ENCODE measurements at places on chromosomes 11 and 22.

DNA sequence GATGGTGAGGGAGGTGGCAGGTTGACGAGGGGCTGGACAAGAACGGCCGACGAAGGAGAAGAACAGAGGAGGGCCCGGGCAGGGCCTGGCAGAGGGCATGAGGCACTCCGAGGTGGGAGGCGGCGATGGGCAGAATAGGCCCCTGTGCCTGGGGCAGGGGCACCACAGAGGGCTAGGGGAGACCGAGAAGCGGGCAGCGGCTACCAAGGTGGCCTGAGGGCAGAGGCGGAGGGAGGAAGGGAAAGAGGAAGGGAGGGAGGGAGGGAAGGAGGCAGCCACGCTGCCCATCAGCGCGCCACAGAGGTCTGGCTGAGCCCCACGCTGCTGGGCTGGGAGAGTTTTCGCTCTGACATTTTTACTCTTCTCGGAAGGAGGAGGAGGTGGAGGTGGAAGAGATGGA lies 11.3 kb downstream of the LSP1 start:
- DNase-seq: no peak

DNA sequence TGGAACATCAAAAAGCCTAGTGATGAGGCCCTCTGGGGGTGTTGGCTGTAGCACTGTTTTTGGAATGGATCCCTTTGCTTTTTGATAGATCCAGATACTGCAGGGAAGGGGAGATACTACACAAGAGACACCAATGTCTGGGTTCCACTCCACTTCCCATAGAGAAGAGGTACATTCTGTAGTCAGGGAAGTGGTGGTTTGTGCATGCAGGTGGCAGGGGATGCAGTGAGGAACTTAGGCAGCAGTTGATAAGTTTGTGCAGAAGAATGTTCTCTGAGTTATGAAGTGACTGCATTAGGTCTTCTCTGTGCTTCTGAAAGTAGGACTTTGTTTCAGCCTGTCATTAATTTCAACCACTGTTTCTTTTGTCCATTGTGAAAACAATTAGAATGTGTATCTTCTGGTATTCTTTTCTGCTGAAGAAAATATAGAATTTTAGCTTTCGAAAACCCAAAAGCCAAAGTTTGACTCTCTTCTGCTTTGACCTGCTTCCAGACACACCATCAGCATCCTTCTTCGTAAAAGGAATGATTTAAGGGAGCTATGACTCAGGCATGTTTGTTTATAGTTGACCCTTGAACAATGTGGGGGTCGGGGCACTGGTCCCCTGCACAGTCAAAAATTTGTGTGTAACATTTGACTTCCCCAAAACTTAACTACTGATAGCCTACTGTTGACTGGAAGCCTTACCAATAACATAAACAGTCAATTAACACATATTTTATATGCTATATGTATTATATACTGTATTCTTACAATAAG lies 25.6 kb downstream of the PANX1 start:
- no peak for DNase-seq

DNA sequence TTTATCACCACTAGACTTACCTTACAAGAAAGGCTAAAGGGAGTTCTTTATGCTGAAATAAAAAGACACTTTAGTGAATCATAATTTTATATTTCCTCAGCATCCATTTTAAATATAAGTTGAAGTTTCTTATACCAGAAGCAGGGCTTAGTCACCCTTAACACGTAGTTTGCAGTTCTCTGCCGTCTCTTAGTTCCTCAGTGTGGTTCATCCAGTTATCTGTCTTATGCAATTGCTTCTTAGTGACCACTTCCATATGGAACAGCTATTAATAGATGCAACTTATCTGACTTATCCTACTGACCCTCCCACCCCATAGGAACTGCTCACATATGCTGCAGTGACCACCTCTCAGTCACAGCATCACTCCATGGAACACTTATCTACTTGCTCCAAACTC lies 11.7 kb upstream of the SLC36A4 start:
- no peak for DNase-seq

- DNase-seq: no peak
Measured at GRCh38 chr11:33321422-33321821, 64.2 kb downstream of the HIPK3 start.

DNA sequence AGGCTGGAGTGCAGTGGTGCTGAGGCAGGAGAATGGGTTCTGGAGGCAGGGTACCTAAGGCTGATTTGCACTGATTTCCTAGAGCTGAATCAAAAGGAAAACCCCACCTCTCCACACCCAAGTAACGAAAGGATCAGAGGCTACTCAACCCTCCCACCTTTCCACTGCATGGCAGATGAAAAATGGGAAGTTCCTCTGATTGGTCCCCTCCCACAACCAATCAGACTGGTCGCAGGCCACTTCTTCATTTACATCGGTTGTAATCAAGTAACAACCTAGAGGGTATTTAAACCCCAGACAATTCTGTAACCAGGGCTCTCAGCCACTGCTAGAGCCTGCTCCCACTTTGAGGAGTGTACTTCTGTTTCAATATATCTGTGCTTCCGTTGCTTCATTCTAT lies 18.6 kb upstream of the PARVB start:
- no peak for DNase-seq

- no peak for DNase-seq
Measured at GRCh38 chr11:40337118-40337517, 1122.3 kb downstream of the LRRC4C start.

GRCh38 chr22:47465222-47465621 lies 702.8 kb downstream of the TBC1D22A start:
- no peak for DNase-seq

DNA sequence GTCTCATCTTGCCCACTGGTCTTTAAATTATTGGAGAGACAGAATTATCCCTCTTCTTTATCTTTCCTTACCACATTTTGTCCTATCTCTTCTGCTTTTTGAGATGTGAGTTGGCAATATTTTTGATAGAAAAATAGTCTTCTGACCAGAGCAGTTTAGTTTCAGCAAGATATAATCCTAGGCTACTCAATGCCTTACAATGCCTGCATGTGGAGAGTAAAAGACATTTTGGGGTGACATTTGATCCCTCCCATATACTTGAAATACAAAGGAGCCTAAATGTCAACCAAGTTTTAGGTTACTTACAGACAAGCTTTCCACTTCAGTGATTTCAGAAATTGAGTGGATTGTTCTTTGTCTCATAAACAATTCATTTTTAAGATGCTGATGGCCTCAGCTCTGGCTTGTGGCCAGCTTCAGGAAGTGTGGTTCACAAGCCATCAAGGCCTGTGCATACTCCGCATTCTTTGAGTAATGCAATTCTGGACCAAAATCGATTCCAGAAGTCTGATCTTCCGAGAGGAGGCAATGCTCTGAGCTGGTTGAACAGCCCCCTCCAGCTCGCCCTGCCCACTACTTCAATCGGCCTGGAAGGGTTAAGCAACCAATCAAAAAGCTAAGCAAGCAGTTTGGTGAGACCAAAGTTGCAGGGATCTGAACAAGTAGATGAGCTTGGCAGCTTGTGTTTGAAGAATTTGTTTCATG lies 274.4 kb downstream of the BLID start:
- no peak for DNase-seq
